ENCODE measurements at places on chromosomes 7 and 10.
A peak's percentile ranks its signal among the peaks of the same experiment; 100 is the strongest.

GRCh38 chr10:87850742-87851205 is 12.6 kb downstream of the KLLN start:
- DNase-seq, result peak; percentile 78

GRCh38 chr7:81393018-81393417 is 376.8 kb downstream of the HGF start:
- no peak for DNase-seq

DNA sequence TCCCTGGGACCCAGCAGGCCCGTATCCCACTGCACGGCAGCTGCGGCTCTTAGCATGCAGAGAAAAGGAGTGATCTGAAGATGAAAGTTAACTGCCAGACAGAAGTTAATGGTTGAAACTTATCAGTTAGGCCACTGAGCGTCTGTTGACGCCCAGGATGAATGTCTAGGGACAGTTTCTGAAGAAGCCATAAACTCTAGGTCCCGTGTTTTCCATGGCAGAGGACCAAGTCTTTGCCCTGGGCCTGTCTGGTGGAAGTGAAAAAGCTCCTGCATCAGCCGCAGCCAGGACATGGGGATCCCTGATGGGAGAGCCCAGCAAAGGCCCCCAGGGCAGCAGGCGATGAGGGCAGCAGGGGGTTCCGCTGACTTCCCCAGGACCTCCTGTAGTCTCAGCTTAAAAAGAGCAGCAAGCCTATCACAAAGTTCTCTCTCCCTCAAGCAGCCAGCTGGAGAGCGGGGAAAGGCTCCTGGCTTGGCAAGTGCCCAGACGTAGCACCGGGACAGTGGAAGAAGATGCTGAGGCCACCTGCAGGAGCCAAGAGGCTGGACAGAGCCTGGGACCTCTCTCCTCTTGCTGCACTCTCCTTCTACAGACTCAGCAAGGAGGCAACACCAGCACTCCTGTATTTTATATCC is 79.6 kb downstream of the TNS3 start:
- no peak for DNase-seq

- DNase-seq, result peak; percentile 44
Observed at GRCh38 chr7:126803060-126803665, 449.6 kb downstream of the GRM8 start.

- no peak for DNase-seq
Observed at GRCh38 chr7:103150192-103150591, 1.3 kb upstream of the NAPEPLD start.

GRCh38 chr7:105429746-105430612 is 41.3 kb upstream of the SRPK2 start:
- DNase-seq, result peak; percentile 57

GRCh38 chr7:133688483-133689239 is 435.8 kb downstream of the EXOC4 start:
- DNase-seq, result no peak

DNA sequence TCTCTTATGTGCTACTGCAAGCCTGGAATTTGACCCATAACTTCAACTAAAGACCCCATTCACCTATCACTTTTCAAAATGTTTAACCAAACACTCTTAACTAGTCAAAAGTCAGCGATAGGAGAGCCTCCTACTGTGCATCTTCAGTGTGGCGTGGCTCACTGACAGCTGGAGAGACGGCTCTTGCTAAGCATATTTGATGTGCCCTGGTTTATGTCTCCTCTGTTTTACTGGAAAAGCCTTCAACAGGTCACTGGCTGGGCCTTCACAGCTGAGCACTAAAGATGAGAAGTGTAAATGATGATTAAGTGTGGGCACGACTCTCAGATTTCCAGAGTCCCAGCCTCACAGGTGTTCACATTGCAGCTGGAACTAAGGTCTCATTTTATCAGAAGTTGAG is 472.1 kb downstream of the SEMA3D start:
- DNase-seq, result no peak

- no peak for DNase-seq
Observed at GRCh38 chr10:23610626-23611307, 171.9 kb downstream of the OTUD1 start.

DNA sequence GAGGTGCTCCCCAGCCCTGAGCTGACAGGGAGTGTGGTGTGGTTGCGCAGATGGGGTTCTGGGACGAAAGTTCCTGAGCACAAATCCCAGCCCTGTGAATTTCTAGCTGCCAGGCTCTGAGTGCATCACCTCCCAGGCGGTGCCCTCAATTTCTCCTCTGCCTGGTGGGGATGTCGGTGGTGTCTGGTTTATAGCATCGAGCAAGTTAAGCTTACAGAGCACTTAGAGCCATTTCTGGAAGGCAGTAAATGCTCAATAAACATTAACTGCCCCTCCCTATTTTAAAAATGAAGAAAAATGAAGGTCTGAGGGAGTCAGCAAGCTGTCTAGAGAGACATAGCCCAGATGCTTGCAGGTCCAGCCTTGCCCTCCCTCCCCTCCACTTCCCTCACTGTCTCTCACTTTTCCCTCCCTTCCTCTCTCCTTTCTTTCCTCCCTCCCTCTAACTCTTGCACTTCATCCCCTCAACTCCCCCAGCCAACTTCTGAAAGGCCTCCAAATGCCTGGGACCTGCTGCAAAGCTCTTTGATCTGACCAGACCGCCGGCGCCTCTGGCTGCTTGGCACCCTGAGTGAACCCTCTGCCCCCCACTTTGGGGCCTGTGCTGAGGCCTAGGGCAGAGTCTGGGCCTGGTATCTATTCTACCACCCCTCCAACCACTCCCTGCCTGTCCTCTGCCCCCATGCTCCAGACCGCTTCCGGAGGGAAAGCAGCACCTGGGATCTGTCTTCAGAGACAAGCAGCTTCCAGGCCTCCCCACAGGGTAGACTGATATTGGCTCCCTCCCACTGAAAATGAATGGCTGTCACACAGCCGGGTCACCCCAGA is 438.3 kb downstream of the RPS24 start:
- DNase-seq, result no peak

Measured in Ammon's horn (tissue), 1 donor.